Common myeloid progenitor, CD34-positive (primary cell): ENCODE measurements at places on chromosomes 11 and 22.

- DNase-seq: no peak
Observed at GRCh38 chr11:63537293-63538101, 889 bp downstream of the PLAAT4 start.

DNA sequence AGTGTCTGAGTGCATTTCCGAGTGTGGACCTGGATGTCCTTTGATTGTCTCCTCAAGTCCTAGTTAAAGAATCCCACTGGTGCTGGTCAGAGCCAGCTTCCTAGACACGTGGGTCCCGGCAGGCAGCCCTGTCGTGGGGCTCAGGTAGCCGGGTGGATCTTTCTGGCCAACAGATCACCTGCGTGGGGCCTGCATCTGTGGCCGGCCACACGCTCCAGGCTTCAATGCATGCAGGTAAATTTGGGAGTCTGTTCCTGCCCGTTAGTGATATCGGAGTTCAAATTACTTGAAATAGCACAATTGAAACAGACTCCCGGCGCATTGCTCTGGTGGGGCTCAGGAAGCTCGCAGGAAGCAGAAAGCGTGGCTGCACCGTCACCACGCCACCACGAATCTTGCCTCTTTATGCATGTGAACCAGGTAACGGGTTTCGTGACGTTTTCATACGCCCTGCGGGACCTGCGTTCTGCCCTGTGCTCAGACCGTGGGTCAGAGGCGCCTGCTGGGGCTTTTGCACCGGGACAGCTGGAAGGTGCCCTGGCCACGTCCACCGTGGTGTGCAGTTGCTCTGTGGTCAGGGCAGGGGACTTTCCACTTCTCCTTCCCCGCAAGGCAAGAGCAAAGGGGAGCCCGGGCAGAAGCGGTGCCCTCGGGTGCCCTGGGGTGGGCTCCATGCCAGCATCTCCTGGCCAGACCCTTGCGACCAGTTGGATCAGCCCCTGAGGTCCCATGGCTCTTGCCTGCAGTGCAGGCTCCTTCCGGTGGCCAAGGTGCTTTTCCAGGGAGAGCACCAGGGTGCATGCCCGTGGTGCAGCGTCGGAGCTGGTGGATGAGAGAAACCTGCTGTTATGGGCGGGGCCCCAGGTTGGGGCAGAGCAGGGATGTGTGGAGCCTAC, 803.5 kb downstream of the BRD1 start:
- DNase-seq: no peak

DNA sequence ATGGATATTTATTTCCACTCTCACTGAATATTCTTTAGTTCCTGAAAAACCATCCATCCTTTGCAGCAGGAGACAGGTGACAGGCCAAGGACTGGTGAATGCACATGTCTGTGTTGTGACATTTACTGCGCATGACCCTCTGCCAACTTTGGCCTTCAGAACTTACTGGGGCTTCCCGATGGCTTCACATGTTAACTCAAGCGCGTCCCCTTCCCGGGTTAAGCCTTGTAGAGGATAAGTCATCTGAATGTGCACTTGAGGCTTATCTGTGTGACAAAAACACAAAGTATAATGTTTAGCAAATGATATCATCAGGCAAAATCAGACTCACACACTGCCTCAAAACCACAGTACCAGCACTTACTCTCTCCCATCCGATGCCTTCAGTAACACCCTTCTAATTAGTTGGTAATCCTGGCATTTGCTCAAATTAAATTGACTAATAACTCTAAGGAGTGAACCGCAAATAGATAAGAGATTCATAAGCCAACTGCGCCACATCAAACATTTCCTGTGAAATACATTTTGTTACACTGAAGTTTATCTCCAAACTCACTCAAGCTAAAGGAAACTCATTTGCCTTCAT, 286.4 kb downstream of the CADM1 start:
- DNase-seq: no peak

DNA sequence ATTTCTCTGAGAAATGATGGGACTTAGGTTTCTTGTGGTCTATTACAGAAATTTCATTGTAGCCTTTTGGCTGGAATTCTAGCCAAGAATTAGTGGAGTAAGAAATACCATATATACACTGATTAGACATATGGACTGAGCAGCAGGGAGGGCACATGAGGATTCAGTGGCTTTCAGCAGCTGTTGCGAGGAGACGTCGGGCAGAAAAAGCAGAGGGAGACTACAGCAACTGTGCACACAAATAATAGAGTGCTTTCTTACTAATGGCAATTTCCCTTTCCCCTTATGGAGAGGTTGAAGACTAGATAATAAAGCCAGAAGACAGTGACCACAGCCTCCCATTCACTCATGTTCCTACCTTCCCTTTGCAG, 35.4 kb upstream of the CCDC34 start:
- DNase-seq: no peak

- no peak for DNase-seq
Observed at GRCh38 chr22:49359076-49359475, 468.6 kb downstream of the BRD1 start.

- DNase-seq: no peak
Observed at GRCh38 chr22:42114721-42115120, 15.9 kb downstream of the CYP2D6 start.

DNA sequence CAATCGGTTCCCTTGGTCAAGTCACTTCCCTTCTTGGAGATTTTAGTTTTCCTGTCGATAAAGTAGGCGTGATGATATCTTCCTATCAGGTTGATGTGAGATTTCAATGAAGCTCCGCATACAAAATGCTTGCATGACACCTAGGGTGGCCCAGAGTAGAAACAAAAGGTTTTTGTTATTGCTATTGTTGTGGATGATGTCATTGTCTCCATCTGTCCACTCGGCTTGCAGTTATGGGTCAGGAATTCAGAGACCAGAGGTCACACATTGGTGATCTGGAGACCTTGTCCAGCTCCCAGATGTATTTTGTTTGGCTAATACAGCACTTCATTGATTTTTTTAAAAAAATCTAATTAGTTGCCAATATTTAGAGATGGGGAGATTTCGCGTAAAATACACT, 382.1 kb downstream of the MN1 start:
- no peak for DNase-seq

DNA sequence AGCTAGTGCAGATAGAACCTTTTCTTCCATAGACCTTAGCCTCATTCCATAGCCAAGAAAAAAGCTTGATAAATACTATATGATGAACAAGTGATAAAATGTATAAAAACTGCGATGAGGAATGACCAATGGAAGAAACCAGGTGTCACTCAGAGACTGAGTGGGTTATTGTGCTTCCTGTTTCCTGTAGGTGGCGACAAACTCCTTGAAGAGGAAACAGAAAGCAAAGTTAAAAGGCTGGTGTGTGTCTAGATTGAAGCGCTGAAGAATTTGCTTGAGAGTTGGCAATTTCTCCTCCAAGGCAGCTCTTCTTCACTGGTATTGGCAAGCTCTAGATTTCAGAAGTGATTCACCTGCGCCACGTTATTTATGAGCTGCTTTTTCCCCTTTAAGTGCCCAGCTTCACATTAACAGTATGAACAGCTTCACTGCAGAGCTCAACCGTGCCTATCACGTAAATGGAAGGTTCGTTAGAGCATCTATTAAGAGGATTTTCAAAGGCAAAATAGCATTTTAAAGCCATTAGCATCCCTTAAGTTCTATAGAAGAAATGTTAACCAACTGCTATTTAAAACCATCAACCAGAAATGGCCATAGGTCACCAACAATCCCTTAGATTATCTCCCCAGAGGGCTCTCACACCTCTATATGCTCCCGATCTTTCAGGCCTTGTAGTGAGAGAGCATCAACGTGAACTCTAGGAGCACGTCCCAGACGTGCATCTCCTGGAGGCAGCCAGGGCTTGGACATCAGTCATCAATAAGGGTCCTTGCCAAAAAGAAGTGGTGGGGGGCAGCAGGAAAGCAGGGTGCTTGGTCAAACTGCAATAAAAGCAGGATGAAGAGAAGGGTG, 179.4 kb downstream of the CADM1 start:
- DNase-seq: peak; percentile 69

- DNase-seq: no peak
Observed at GRCh38 chr11:35036639-35037038, 102.3 kb upstream of the CD44 start.

DNA sequence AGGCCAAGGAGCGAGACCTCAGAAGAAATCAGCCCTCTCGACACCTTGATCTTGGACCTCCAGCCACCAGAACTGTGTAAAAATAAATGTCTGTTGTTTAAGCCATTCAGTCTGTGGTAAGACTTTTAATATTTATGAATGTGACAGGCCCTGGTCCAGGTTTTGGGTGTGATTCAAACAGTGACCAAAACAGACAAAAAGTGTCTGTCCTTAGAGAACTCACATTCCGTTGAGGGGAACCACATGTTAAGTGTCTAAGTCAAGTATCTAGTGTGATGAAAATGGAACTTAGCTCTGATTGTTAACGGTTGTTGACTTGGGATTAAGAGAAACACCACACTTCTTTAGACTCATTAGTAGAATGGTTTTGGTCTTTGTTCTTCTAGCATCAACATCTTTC, 22.2 kb downstream of the ATXN10 start:
- DNase-seq: no peak

- DNase-seq: no peak
Observed at GRCh38 chr11:73310076-73310475, 2.0 kb downstream of the ARHGEF17 start.

DNA sequence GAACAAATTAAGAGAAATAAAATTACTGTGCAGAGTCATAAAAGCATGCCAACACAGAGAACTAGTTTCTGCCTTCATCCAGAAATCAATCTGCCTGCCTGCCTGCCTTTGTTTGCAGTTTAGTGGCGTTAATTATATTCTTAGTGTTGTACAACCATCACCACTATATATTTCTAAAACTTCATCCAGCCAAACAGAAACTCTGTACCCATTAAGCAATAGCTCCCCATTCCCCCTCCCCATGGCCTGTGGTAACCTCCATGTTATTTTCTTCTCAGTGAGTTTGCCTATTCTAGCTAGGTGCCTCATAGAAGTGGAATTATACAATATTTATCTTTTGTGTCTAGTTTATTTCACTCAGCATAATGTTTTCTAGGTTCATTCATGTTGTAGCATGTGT, 183.2 kb upstream of the TBCEL start:
- no peak for DNase-seq

- DNase-seq: no peak
Observed at GRCh38 chr11:95821640-95822039, 31.3 kb downstream of the CEP57 start.

GRCh38 chr11:46391578-46392420, at the start of gene CHRM4:
TSS of gene CHRM4 (minus strand) at chr11:46391776. CDS start at chr11:46386557, 5,219 bp downstream.
- DNase-seq: no peak

DNA sequence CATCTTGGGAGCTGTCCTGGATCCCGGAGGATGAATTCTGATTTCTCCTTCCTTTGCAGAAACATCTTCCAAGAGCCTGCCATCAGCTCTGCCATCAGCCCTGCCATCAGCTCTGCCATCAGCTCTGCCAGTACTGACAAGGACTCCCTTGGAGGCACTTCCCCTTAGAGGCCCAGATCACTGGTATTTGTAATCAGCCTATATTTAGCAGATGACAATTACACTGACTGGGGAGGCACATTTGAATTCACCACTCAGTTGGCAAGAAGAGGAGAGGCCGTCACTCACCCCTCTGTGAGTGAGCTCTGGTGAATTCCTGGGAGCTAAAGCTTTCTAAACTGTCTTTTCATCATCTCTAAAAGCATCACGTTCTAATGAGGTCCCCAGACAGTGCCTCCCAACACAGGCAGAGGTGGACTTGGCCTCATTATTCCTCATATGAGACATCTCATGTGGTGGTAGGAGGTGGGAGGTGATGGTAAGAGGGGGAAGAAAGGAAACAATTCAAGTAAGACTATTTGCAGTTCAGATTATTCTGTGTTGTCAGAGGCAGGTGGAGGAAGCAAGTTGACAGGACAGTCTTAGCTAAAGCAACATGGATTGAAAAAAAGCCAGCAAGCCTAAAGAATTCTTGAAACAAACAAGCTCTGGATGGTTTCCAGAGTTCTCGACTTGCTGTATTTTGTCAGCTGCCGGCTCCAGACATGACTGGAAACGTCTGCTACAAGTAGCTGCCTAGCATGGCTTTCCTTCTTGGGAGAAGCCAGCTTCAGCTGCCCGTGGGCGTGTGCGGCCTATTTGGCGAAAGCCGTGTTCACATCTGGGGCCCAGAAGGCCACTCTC, 771.7 kb downstream of the TBC1D22A start:
- no peak for DNase-seq
